CD4-positive, alpha-beta T cell treated with Interleukin-4 for 4 hours (primary cell): ENCODE measurements at places on chromosomes 11 and 22.

GRCh38 chr11:126336138-126336541, 19.3 kb upstream of the ST3GAL4 start:
- DNase-seq, result no peak

DNA sequence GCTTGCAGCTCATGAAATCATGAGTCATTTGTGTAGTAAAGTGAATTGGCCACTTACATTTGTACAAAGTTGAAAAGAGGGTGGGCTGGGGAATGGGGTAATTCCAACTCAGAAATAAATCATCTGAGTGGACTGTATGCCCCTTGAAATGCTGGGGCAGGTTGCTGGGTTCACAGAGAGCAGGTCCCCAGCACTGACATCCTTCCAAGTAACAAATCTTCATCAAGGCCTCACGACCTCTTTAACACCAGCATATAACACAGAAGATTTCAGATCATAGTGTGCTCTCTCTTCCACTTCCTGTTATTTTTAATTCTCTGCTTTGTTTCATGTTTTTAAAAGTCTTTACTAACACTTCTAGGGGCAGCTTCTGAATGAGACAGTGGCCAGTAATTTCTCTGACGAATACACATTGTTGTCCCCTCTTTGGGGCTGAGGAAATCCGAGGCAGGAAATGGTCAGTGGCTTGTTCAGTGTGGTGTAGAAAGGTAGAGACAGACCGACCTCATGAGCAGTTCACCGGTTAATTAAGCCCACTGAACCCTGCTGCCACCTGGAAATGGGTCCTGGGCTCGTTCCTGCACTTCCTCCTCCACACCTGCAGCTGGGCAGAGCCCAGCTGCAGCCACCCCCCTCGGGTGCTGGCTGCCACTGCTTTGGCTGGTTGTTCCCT, 127.7 kb downstream of the MAML2 start:
- peak; percentile 42 for DNase-seq

- DNase-seq, result peak; percentile 77
Measured at GRCh38 chr11:66289548-66290329, 796 bp upstream of the YIF1A start.

DNA sequence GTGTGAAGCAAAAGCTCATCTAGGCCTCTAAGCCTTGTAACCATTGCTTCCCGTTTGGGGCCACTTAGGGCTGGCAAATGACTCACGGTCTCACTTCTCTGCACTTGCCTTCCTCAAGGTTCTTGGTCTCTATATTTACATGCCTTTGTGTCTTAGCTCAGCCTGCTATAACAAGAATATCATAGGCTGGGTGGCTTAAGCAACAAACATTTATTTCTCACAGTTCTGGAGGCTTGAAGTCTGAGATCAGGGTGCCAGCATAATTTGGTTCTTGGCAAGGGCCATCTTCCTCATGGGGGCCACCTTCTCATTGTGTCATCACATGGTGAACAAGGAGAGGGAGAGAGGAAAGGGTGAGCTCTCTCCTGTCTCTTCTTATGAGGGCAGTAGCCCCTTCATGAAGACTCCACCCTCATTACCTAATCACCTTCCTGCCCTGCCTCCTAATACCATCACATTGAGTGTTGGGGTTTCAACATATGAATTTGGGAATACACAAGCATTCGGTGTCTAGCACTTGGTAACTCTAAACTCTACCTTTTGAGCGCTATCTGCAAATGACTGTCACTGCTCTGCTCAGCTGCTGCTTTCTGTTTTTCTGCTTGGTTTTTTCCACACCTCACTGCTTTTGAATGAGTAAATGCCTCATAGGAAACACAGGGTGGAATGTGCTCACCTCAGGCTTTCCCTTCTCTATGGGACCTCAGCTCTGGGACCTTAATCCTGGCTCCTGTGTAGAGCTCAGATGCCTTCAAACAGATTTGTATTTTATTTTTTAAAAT, 16.2 kb upstream of the ME3 start:
- no peak for DNase-seq

- DNase-seq, result no peak
Measured at GRCh38 chr11:22927793-22928192, 67.5 kb upstream of the CCDC179 start.

GRCh38 chr11:36373016-36374010, 77.2 kb downstream of the PRR5L start:
- no peak for DNase-seq
